ENCODE measurements at places on chromosomes 2 and 18.

DNA sequence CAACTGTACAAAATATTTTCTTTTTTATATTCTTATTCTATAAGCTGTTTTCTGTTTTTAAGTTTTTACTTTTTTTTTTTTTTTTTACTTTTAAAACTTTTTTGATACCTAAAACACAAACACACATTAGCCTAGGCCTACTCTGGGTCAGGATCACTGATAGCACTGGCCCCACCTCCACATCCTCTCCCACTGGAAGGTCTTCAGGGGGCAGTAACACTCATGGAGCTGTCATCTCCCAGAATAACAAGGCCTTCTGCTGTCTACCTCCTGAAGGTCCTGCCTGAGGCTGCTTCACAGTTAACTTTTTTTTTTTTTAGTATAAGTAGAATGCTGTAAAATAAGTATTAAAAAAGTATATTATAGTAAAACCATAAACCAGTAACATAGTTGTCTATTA lies 415.1 kb downstream of the PTPRM start:
- DNase-seq, result no peak

GRCh38 chr18:6370410-6370809 lies 44.3 kb downstream of the L3MBTL4 start:
- no peak for DNase-seq

GRCh38 chr18:31606265-31606664 lies 14.6 kb downstream of the TTR start:
- no peak for DNase-seq

DNA sequence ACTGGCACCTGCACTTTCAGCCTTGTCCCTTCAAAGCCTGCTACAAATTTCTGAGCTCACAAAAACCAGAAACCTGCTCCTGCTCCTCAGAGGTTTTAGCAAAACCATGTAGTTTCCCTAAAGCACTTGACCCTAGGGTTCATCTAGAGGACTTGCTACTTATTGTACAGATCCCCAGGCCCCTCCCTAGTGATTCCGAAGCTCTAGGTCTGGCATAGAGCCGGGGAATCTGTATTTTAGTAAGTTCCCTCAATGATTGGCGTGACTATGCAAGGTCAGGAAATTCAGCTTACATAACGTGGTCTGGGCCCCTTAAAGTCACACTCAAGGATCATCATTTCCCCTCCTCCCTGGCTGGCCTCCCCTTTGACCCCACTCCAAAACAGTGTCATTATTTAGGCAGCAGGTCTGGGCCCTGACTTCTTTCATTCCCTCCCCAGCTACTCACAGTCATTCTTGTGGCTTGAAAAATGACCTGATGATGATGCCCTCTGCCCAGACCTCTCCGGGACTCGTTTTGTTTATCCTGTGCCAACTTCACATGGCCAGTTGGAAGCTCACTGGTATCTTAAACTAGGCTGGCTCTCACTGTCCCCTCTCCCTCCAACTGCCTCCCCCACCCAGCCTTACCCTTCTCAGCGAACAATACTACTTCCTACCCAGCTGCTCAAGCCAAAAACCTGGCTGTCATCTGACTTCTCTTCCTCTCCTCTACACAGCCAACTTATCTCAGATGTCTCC lies 36.0 kb downstream of the WDFY1 start:
- DNase-seq, result no peak

GRCh38 chr2:15271941-15272542 lies 289.1 kb downstream of the NBAS start:
- DNase-seq, result no peak

GRCh38 chr2:231093933-231094332 lies 30.9 kb downstream of the HTR2B start:
- no peak for DNase-seq

Data from CD14-positive monocyte (primary cell).